Heart right ventricle (tissue), 16 donors: ENCODE measurements at places on chromosomes 3 and 15. TPM values are rescaled to one million over a fixed set of nuclear protein-coding genes. Genes with fewer than 3 reads are reported as not detected.

The TIMP4 gene
- total RNA-seq, result 10.0 TPM

The FEZF2 gene
- total RNA-seq, result not detected

The MST1R gene
- 3.5 TPM for total RNA-seq

The C3orf62 gene
- 2.3 TPM for total RNA-seq

The CHRM5 gene
- total RNA-seq, result not detected

The UQCC5 gene
- total RNA-seq, result 78.4 TPM

The CD276 gene
- total RNA-seq, result 33.7 TPM

The CAMK2N2 gene
- not detected for total RNA-seq

The NAALADL2 gene
- 2.9 TPM for total RNA-seq

The HOMER2 gene
- 39.7 TPM for total RNA-seq

The RTP1 gene
- not detected for total RNA-seq

The ASB14 gene
- total RNA-seq, result 23.0 TPM

The EEF1AKMT4 gene
- total RNA-seq, result 0.64 TPM

The DZIP1L gene
- total RNA-seq, result 3.5 TPM

The CKMT1B gene
- total RNA-seq, result 0.26 TPM

The LRTM1 gene
- total RNA-seq, result not detected

The HESX1 gene
- 0.83 TPM for total RNA-seq

The SLC12A1 gene
- total RNA-seq, result not detected

The SEMA6D gene
- total RNA-seq, result 14.2 TPM

The GASK1A gene
- 0.31 TPM for total RNA-seq

The MKRN2OS gene
- not detected for total RNA-seq

The GCSAM gene
- total RNA-seq, result 0.62 TPM

The PAK2 gene
- total RNA-seq, result 46.7 TPM

The EPHB1 gene
- total RNA-seq, result 1.8 TPM

The DPPA2 gene
- total RNA-seq, result not detected

The CPNE9 gene
- total RNA-seq, result not detected

The ROBO2 gene
- total RNA-seq, result not detected

The GP5 gene
- 0.09 TPM for total RNA-seq

The DNAH1 gene
- 3.8 TPM for total RNA-seq

The PTX3 gene
- total RNA-seq, result 15.8 TPM

The TMCO5A gene
- total RNA-seq, result not detected

The SYNM gene
- total RNA-seq, result 358 TPM

The PRR20G gene
- total RNA-seq, result not detected

The SCAMP5 gene
- 5.0 TPM for total RNA-seq

The PPARG gene
- total RNA-seq, result 13.7 TPM

The UNC13C gene
- 0.85 TPM for total RNA-seq

The EPHB3 gene
- total RNA-seq, result 0.38 TPM

The VEPH1 gene
- total RNA-seq, result 0.67 TPM

The DUOXA2 gene
- not detected for total RNA-seq

The LIPH gene
- 0.31 TPM for total RNA-seq

The SKOR1 gene
- 0.22 TPM for total RNA-seq

The ITIH1 gene
- not detected for total RNA-seq
